ENCODE measurements at places on chromosomes 1 and 21. TPM values are rescaled to one million over a fixed set of nuclear protein-coding genes. Genes with fewer than 3 reads are reported as not detected.

The RXFP4 gene
- total RNA-seq = not detected

The PCSK9 gene
- 0.53 TPM for total RNA-seq

The PRDM16 gene
- total RNA-seq = 1.5 TPM

The MMEL1 gene
- total RNA-seq = not detected

The SPATA46 gene
- total RNA-seq = not detected

The PGLYRP3 gene
- not detected for total RNA-seq

The PYHIN1 gene
- not detected for total RNA-seq

The LCE1B gene
- total RNA-seq = not detected

The ARHGEF10L gene
- total RNA-seq = 14.2 TPM

The ELAPOR1 gene
- 1.2 TPM for total RNA-seq

The RHOU gene
- total RNA-seq = 3.5 TPM

The TMPRSS15 gene
- not detected for total RNA-seq

The S100A9 gene
- total RNA-seq = 1.8 TPM

The LRRIQ3 gene
- 0.52 TPM for total RNA-seq

Data from astrocyte (in vitro differentiated cells and primary cell).